ENCODE measurements at places on chromosomes 4 and X.

- no peak for DNase-seq
Observed at GRCh38 chr4:43423276-43423675, 530.8 kb downstream of the GRXCR1 start.

GRCh38 chr4:184273166-184274147, 55.8 kb upstream of the ENPP6 start:
- DNase-seq: no peak

- no peak for DNase-seq
Observed at GRCh38 chr4:144989306-144989705, 108.7 kb downstream of the ANAPC10 start.

DNA sequence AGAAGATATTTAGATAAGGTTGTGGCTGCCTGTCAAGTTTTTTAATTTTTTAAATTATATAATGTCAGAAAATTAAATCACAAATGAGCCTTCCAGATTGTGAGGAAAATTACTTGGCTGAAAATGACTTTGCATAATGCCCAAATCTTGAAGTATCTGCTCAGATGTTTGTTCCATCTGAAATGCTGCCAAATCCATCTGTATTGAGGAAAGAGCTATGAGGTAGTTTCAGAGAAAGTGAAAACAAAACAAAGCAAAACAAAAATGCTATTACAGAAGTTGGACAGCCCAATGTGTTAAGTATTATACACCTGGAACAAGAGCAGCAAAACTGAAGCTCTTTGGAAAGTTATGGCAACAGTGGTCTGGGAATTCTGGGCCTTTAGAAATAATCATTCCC, 23.3 kb upstream of the GUCY1B1 start:
- no peak for DNase-seq

DNA sequence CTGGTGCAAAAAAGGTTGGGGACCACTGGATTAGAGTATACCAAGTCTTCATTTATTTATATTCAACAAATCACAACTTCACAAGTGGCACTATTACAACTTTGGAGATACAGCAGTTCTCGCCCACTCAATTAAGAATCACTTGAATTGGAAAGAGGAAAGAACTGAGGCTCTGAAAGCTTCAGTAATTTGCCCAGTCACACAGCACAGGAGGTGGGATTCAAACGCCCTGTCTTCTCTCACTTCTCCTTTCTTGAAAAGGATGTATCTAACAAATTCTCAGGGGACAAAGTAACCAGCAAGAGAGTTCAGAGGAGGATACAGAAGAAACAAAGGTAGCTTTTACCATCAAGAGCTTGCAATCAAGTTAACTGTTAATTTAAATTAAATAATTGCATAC, 12.4 kb downstream of the SMIM14 start:
- no peak for DNase-seq

DNA sequence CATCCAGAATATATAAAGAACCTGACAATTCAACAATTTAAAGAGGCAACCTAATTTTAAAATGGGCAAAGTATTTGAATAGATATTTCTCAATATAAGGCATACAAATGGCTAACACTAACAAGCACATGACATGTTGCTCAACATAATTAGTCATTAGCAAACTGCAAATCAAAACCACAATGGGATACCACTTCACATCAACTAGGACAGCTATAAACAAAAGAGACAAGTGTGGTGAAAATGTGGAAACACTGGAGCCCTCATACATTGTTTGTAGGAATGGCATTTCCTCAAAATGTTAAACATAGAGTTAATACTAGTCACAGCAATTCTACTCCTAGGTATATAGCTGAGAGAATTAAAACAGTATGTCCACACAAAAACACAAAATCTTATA, 96.7 kb downstream of the CORIN start:
- no peak for DNase-seq

DNA sequence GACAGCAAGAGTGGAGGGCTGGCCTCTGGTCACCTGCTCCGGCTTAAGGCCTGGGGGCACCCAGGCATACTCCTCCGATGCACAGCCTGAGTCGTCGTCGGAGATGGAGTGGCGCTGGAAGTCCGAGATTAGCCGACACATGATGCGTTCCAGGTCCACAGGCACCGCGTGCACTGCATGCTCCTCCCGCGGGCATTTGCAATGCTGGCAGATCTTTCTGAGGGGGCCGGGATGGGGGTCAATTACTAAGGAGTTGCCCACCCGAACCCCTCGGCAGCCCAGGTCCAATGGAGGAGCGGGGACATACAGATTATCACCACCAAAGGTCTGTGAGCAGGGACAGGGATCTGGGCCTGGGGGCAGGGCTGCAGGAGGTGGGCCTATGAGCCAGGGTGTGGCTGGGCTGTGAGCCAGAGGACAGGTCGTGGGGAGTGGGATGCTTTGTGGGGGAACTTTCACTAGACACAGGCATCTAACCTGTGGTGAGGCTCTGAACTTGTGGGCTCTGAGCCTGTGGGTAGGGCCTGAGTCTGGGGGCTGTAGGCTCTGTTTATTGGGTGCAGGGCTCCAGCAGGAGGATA, 2.4 kb downstream of the PRICKLE3 start:
- DNase-seq: peak; percentile 76

GRCh38 chrX:119089619-119090018, 16.8 kb downstream of the CT47C1 start:
- DNase-seq: no peak

GRCh38 chrX:110004731-110005369, 1.9 kb downstream of the TMEM164 start:
- no peak for DNase-seq

DNA sequence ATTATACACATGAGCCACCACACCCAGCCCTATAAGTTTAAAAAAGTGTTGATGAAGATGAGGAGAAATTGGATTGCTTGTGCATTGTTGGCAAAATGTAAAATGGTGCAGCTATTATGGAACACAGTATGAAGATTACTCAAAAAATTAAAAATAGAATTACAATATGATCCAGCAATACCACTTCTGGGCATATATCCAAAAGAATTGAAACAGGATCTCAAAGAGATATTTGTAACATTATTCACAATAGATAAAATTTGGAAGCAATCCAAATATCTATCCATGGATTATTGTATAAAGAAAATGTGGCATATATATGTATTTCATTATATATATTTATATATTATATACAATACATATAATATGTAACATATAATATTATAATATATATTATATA, 515.6 kb upstream of the GNPDA2 start:
- DNase-seq: no peak

DNA sequence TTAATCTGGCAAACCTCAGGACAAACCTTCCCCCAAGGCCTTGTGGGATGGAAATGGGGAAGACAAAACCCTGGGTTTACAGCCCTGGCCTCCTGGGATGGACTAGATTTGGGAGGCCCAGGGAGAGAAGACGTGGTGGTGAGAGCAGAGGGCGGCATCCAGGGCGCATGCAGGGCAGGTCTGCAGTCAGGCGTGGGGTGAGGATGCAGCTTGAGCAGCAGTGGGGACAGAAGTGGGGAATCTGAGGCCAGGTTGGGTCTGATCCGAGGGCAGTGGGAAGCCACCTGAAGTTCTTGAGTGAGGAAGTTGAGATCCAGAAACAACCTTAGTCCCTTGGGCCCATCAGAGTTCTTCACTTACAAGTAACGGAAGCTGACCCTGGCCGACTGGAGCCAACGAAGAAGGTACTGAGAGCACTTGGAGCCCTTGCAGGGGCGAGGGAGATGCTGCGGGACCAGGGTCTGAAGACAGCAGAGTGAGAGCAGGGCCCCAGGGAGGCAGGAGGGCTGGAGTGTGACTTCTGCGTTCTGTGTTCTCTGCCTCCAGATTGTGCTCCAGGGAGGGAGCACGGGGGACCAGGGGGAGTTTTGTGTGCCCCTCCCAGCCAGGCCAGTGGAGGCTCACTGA, 42.0 kb upstream of the GPR78 start:
- DNase-seq: peak; percentile 41

DNA sequence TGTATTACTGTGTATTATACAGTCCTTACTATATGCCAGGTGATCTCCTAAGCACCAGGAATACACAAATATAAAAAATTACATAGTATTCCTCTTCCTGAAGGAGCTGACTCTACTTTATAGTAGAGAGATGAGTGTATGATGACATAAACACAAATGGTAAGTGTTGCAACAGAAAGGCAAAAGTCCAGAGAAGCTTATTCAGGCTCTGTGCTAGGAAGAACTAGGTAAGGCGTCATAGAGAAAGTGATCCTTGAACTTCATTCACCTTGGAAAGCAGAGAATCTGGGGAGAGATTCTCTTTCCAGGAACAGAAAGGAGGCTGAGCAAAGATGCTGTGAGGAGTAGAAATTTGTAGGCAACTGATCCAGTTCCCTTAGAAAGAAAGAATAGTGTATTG, 115.0 kb upstream of the KCNIP4 start:
- DNase-seq: no peak

GRCh38 chr4:88333741-88334405, 44.8 kb upstream of the HERC6 start:
- no peak for DNase-seq

- peak; percentile 32 for DNase-seq
Observed at GRCh38 chr4:79528241-79528706, 120.2 kb upstream of the GK2 start.

DNA sequence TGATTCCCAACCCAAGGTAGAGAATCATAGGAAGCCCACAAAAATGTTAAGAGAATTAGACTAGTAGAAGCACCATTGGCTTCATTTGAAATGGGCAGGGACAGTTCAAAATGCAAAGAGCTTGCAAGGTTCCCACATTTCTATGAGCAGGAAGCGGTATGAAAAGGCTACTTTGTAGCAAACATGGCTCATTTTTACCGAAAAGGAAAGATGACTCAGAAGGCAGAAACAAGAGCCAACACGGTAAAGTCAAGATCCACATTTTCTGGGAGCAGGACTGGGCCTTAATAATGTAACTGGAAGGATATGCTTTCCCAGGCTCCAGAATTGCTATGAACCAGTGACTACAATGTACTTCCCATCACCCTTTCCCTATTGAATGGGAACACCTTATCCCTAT, 89.5 kb downstream of the GLRA3 start:
- DNase-seq: no peak

DNA sequence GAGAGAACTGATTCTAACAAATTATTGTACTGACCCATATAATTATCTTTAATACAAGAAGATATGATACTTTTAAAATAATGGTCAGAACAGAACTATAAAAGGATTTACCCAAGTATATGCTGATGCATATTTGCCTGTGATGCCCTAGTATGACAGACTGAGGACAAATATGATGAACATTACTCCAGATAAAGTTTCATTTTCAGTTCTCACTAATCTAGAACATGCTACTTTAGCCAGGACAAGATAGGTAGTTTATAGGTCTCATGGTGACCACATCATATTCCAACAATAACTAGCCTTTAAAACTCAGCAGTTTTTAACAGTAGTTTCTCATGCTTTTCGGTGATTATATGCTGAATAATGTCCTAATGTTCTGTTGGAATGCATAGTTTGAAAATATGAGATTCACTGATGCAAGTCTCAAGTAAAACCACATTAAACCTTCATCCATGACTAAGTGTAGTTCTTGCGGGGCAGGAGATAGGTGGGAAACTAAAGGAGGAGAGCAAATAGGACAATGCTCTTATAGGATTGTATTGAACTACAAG, 295.2 kb upstream of the AGA start:
- DNase-seq: no peak

GRCh38 chr4:40119344-40119743, 62.7 kb downstream of the N4BP2 start:
- no peak for DNase-seq

DNA sequence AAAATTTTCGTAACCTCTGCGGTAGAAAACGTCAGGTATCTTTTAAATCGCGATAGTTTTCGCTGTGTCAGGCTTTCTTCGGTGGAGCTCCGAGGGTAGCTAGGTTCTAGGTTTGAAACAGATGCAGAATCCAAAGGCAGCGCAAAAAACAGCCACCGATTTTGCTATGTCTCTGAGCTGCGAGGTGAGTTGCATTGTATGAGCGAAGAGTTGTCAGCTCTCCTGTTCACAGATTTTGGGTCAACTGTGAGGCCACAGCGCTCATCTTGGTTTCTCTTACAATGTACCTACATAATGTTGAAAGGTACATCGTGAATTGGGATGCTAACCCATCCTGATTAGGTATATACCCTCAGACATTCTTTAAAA, 486 bp downstream of the CLCN3 start:
- no peak for DNase-seq

DNA sequence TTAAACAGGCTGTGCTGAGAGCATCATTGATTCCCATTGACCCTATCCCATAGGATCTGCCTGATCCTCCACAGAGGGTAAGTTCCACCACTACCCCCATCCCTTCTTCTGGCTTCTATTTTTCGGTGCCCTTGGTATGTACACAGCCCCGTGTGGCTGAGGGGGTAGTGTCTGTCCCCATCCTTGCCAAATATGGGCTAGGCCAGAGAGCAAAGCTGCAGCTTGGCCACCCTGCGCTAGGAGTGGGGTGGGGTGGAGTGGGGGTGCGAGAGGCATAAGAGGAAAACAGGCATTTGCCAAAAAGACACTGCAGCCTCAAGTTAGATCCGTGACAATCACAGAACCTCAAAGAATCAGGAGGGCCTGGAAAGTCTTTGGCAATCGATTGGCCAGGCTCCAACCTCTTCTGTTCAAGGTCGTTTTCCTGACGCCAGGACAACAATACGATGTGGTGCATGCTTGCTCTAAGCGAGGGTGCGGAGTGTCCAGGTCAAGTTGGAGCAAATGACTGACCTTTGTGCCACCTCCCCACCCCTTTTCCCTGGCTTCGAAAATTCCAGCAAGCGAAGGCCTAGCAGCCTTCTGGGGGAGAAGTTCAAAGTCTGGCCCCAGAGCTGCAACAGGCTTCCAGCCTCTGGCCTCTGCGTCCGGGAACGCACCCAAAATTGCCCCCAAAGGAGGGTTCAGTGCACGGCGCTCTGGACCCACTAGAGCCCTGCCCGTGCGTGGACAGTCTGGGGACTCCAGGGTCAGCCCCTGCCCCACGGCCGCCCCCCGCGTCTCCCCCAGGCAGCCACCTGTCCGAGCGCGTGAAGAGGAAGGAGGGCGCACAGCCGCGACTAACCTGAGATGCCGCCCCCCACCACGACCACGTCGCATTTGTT, 598 bp downstream of the MAOB start:
- DNase-seq: no peak

GRCh38 chrX:63740382-63740781, 44.6 kb downstream of the ARHGEF9 start:
- DNase-seq: no peak

GRCh38 chrX:24607616-24608015, 39.5 kb downstream of the PCYT1B start:
- no peak for DNase-seq

GRCh38 chr4:153246446-153247115, 42.3 kb downstream of the TRIM2 start:
- no peak for DNase-seq

DNA sequence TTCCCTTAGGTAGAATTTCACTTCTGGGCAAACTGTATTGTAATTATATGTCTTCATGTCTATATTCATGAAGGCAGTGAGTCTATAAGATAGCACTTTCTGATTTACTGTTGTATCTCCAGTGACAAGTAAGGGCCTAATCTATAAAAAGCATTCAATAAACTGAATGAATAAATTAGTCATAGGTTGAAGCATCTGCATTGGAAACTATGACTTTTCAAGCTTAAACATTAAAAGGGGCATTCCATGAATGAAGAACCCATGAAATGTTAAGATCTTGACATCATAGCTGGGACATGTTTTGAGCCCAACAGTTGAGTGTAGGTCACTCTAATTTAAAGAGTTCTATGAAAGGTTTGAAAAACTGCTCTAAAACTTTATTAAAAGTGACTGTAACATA, 159.3 kb upstream of the LCORL start:
- DNase-seq: no peak

GRCh38 chr4:141571362-141571761, 65.0 kb upstream of the IL15 start:
- DNase-seq: no peak

Measured in spleen (tissue), 13 donors.